Activated CD4-positive, alpha-beta T cell treated with anti-CD3 and anti-CD28 coated beads, Interleukin-2, Interleukin-4, amounts not matched to agents 100 ng/mL and 50 ng/mL, durations not matched to agents 16 hours and 8 hours (primary cell): ENCODE measurements at places on chromosomes 4 and X.

DNA sequence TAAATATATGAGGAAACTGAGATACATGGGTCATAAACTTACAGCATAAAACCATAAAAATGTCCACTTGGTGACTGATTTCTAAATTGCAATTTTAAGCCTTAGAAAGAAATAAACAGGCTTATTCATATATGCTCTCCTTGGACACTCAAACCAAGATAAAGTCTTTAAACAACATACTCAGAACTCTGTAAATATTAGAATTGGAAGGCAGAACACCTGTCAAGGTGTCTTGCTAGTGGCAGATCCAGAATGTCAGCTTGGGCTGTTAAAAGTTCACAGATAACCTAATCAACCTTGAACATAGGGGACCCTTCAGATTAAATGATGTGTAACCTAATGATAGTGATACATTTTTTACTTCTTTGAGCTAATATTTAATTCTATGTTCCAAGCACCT is 208.1 kb upstream of the ARSJ start:
- no peak for DNase-seq

- DNase-seq, result no peak
Measured at GRCh38 chrX:41802958-41803357, 79.0 kb downstream of the GPR82 start.

DNA sequence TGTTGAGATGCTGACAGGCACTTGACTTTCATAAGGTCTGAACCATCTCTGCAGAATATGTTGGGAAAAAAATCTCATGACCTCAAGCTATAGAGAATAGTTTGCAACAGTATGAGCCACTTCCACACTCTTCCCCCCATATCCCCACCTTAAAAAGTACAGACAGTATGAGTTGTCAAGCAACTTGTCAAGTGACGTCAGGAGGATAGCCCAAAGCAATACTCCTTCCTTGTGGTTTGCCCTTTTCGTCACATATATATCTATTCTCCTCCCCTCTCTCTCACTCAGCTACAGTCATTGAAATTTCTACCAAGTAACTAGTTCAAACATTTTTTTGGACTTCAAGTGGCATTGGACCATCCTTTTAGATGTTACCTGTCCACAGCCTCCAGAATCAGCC is 67.7 kb downstream of the MCF2 start:
- no peak for DNase-seq

- DNase-seq, result no peak
Measured at GRCh38 chr4:172256820-172257219, 443.6 kb downstream of the GALNTL6 start.

DNA sequence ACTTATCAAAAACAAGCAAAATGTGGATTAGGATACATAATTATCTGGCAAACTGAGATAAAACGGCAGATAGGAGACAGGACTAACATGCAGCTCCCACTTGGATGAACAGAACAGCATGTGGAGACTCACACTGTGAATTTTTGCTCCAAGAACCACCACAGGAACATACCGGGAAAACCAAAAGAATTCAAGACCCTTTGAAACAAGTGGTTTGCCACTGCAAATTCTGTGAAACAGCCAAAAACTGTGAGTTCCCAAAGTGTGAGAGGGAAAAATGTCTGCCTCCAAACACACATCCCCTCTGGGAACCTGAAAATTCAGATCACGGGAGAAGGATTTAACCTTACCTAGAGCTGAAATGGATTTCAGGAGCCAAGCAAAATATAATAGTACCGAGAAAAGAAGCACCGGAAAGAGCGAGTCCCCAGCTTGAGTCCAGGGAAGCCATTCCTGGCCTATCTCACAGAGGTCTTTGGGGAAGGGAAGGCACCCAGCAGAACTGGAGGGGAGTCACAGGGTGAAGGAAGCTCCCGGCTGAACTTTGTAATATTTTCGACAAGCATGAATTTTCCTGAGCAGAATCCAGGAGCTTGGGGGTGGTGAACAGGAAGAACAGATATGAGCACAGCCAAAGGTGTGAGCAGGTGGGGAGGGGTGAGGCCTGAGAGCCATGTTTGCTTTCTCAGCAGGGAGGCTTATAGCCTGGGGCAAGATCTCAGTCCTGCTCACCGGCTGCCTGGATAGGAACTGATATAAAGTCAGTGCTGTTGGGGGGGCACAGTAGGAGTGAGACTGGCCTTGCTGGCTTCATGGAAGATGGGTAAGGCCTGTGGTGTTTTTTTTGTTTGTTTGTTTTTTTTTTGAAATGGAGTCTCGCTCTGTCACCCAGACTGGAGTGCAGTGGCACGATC is 23.9 kb downstream of the MANBA start:
- DNase-seq, result no peak

DNA sequence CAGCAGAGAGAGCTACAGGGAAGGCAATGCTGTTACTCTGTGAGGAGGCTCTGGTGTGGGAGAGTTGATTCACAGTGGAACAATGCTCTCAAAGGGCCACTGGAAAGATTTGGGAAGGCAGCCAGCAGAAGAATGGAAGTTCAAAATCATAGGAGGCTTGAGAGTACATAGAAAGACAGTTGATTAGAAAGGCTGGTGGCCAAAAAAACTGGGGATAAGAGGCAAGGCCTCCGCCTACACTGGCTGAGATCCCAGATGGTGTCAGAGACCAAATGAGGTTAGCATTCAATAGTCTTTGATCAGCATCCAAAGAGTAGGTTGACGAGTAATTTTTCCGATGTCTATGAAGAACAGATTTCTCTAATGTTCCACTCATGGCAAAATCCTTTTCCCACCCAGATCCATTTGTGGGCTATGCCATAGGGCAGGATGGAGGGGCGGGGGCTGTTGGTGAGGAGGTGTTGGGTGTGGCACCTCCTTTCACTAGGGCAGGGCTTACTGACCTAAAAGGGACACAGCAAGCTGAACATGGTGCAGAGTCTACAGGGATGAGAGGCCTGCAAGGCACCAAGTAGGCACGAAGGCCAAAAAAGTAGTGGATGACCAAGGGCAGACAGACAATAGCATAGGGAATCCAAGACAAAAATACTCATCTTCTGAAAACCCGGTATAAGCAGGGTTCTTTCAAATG is 15.1 kb downstream of the TEC start:
- no peak for DNase-seq

- DNase-seq, result no peak
Measured at GRCh38 chr4:8321771-8322170, 52.2 kb downstream of the HTRA3 start.

DNA sequence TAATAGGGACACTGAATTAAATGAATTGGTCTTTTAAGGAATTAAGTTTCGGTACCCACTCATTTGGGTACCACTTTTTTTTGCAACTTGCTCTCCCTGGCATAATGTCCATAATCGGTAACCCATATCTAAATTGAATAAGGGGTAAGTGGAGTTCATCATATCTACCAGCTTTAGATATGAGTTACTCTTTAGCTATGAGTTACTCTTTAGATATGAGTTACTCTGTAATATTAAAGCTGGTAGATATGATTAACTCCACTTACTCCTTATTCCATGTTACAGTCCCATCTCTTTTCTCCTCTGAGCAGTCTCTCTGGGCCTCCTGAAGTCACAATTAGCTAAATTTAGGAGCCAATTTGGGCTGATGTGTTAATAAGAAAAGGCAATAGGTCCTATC is 85.7 kb downstream of the TEX13C start:
- DNase-seq, result no peak

GRCh38 chrX:9440116-9440844 is 24.6 kb upstream of the TBL1X start:
- no peak for DNase-seq

DNA sequence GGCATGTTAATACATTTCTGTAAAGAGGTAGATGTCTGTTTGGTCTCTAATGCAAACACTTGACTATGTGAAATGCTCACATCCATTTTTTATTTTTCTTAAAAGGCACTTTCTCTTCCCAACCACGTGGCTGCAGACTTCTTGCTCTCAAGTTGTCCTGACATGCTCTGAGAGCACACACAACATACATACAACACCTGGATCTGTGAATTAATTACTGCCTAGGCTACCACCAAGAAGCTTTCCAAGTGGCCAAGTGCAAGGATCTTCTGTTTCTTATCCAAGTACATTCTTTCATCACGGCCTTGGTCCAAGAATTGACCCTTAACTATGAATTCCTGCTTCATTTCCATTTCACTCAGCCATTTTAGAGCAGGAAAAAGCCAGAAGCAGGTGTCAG is 110.8 kb downstream of the SPRY1 start:
- no peak for DNase-seq

DNA sequence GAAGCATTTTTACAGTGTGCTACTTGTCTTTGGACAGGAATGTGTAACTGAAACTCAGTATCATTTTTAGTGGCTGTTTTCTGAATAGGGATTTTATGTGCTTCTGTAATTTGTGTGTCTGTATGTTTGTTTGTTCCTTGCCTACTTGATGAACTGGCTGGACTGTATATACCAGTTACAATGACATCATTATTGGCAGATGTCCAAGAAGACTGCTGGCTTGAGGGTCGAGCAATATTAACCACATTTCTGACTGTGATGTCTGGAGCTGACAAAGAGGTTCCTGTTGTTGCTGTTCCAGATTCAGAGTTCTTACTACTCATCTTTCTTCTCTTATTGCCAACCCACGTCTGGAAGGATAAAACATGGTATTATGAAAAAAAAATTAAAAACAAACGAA is 33.0 kb downstream of the HDX start:
- DNase-seq, result no peak

- DNase-seq, result no peak
Measured at GRCh38 chr4:174096999-174097398, 186.5 kb downstream of the FBXO8 start.
